GM04503 (cell line): ENCODE measurements at places on chromosomes 5 and 9.

GRCh38 chr9:91818225-91818585 is 131.8 kb downstream of the ROR2 start:
- DNase-seq = no peak

DNA sequence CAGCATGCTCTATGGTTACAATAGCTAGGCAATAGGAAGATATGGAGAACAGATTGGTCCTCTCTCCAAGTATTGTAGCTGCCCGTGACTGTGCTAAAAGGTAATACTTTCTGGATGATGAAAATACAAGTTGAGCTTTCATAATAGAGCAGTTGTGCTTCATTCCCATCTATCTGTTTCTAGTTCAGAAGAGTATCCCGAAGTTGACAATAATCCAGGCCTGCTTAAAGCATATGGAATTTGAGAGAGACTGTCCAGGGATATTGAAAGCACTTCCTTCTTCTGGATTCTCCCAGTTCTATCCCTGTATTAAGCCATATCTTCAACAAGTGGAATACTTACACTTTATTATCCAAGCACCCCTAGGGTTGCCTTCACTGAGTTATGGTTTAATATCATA is 350.4 kb downstream of the EFNA5 start:
- no peak for DNase-seq

- no peak for DNase-seq
Observed at GRCh38 chr5:8060953-8061429, 192.0 kb downstream of the MTRR start.

DNA sequence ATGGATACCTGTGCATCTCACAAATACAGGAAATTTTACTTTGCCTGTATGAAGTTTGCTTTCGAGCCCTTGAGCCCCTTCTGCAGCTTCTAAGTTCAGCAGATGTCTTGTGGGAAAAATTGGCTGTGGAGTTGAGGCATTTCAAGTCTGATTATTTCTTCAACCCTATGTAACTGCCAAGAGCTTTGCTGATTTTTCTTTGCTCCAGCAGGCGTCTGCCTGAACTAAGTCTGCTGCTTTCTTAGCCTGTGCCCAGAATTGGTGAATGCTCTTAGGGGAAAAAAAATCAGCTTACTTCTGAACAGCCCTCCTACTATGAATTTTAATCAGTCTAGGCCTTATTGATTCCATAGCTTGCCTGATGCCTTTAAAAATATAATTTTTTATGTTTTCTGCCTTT is 41.2 kb downstream of the RIC1 start:
- no peak for DNase-seq

- no peak for DNase-seq
Observed at GRCh38 chr5:142437563-142437962, 112.7 kb upstream of the SPRY4 start.

- DNase-seq = no peak
Observed at GRCh38 chr5:98217138-98217537, 556.3 kb upstream of the RGMB start.

- no peak for DNase-seq
Observed at GRCh38 chr9:101634741-101635409, 40.1 kb upstream of the PPP3R2 start.

DNA sequence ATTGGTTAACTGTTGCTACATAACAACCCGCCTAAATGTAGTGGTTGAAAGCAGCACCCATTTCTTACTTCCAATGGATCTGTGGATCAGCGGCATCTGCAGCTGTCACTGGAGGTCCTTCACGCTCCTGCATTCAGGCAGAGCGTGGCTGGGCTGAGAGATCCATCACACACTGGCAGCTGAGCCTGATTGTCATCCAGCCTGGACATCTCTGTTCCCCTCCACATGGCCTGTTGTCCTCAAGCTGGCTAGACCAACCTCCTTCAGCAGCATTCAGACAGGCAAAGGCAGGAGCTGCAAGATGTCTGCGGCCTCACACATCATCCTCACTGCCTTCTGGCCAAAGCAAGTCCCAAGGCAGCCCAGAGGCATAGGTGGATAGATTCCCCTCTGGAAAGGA is 36.9 kb downstream of the DYNC2I2 start:
- DNase-seq = no peak

GRCh38 chr5:127313847-127314473 is 23.4 kb downstream of the MEGF10 start:
- DNase-seq = no peak

DNA sequence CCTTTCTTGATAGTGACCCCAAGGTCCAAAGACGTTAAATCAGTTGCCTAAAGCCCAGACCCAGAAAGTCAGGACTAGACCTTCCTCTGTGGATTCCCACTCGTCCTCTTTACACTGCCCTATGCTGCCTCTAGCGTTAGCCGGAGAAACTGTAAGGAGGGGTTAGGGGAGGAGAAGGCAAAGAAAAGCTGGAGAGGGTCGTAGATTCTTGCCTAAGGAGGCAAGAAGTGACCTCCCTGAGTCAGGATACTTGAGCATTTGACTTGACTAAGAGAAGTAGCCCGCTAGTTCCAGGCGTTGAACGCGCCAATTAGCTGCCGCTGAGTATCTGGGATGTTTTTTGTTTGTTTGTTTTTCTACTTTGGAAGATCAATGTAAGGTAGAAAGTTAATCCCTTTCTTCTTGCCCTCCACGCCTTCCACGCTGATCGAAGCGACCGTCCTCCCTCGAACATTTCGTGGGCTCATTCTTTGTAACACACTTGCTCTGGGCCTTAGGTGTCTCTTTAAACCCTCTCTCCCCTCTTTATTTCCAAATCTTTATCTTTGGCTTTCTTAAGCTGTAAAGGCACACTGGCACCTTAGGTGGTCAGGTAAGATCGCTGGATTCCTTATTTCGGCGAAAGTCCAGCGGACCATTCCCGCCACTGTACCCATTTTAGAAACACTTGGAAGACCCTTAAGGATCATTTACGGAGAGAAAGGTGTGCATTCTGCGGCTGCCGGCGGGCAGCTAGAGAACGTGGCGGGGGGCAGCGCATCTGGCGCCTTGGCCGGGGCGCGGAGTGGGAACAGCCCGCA is 5.1 kb upstream of the RGMB start:
- no peak for DNase-seq

GRCh38 chr9:27227192-27227591 is 69.8 kb downstream of the EQTN start:
- no peak for DNase-seq

DNA sequence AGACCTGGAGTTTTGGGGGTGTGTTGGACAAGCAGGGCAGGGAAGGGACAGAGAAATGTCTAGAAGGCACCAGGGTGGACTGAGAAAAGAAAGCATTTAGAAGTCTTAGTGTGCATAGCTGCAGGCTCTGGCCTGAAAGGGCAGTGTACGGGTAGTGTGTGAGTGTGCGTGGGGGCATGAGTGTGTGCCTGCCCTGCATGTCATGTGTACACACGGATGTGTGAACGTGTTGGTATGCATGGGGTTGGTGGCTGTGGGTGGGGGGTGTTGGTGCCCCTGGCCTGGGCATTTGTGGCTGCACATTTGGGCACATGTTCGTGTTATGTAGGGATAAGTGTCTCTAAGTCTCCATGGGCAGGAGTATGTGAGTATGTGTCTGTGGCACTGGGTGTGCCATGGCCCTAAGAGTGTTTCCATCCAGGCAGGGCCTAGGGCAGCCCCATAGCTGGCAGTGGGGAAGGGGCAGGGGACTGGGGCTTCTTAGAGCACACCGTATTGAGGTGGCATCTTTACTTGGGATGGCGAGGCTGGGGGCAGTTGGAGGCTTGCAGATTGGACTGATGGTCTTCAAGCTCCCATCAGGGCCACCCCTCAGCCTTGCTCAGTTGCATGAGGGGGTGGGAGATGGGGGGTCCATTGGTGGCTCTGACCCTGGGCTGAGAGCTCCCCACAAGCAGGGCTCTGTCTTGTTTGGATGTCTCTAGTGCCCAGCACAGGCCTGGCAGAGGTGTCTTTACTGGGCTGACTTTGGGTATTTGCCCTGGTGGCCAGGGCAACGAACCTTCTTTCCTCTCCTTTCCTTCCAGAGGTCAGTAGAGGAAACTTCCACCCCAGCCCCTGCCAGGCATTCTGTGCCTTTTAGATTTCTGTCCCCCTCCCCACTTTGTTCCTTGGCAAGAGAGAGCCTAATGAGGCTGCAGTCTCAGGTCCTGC is 15.0 kb downstream of the PSD2 start:
- no peak for DNase-seq

GRCh38 chr5:113166852-113167366 is 190.3 kb downstream of the DCP2 start:
- DNase-seq = no peak

- DNase-seq = no peak
Observed at GRCh38 chr5:93302711-93303110, 278.3 kb downstream of the NR2F1-AS1 start.

DNA sequence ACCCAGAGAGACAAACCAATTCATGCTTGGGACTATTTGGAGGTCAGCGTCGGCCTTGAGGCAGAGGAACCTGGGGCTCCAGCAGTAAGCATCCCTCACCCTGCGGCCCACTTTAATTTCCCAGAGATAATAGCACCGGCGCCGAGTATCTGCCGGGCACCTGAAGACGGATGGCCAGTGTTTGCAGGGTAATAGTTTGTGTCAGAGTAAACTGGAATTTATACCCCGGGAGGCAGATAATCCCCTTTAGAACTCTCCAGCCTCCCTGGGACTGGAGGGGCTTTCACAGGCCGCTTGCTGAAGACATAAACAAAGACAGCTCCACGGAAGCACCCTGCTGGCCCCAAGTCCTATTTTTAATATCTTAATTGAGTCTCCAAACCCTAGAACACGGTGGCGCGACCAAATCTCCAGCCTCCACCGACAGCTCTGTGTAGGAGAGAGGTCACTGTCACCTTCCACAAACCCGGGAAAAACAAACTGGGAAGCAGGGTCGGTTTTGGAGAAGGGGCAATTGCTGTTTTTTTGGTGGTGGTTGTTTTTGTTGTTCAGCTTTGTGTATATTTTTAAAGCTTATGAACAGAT is 17.4 kb upstream of the FCN1 start:
- DNase-seq = no peak

DNA sequence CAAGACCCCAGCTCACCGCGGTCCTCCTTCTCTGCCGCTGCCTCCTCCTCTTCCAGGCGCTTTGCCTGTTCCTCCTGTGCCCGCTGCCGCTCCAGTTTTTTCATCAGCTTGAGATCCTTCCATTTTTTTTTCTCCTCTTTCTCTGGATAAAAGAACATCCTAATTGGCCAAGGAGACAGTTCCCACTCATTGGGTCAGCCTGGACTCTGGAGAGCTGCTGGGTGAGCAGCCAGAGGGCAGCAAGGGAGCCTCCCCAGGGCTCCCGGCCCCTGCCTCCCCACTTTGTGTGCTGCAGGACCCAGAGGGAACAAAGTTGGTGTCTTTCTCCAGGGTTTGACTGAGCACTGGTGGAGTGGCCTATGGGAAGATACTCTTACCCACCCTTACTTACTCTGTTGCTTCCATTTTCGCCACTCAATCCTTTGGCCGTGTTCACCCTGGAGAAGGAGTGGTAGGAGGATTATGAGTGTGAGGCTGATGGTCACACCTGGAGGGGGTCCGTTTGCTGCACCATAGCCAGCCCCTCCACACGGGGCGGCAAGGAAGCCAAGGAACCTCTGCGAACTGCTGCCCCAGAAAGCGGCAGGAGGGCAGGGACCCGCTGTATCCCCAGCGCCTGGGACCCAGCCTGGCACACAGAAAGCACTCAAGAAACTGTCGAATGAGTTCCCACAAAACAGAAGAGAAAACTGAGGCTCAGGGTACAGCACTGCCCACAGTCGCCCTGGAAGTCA is 708 bp downstream of the SPOUT1 start:
- no peak for DNase-seq

DNA sequence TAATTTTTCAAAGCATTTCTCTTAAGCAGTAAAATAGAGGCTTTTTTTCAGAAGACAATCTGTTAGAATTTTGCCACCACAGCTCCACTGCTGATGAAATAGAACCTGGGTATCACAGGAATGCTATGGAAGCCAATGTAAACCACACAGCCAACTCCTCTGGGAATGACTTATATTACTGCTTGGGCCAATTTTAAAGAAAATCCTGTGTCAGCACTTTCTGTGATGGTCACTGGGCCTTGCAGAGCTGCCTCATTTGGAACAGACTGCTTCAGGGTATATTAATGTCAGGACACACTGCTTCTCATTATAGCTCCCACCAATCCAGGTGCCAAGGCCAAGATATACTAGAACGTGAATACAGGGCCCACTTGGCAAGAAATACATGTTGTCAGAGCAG is 144.1 kb upstream of the ACTBL2 start:
- no peak for DNase-seq

- peak; percentile 21 for DNase-seq
Observed at GRCh38 chr5:115686051-115686737, 60.4 kb upstream of the TMED7 start.

DNA sequence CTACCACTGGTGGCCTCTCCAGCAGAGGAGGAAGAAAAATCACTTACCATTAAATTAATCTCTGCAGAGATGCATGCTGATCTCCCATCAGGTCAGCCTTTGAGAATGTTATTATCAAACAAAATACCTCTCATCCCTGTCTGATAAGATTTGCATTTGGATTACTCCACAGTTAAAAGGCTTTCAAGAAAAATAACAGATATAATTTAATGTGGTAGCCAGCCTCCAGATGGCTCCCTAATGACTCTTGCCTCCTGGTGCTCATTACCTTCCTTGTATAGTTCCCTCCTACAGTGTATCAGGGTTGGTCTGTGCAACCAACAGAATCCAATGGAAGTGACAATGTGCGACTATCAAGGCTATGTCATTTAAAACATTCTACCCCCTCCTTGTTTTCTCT is 63.6 kb upstream of the TNPO1 start:
- no peak for DNase-seq

GRCh38 chr9:91075279-91075678 is 273.7 kb downstream of the SYK start:
- DNase-seq = no peak

- no peak for DNase-seq
Observed at GRCh38 chr5:175687231-175687701, 29.4 kb downstream of the HRH2 start.

DNA sequence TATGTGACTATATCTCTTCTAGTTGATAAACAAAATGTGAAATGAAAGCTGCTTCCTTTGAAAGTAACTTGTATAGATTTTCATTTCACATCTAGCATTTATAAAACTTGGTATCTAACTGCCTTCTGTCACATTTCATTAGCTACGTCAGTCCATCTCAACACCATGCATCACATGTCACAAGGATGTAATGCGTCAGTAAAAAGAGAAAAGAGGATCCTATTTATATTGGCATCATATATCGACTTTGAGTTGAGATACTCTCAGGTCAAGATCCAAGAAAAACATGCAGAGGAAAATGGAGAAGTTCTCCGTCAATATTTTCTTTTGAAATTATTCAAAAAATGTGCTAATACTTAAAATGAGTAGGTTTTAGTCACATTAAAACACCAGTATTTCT is 1211.2 kb downstream of the EFNA5 start:
- DNase-seq = no peak

- DNase-seq = no peak
Observed at GRCh38 chr9:124810663-124811355, 33.9 kb downstream of the OLFML2A start.
